ENCODE measurements at places on chromosomes 4 and X.

DNA sequence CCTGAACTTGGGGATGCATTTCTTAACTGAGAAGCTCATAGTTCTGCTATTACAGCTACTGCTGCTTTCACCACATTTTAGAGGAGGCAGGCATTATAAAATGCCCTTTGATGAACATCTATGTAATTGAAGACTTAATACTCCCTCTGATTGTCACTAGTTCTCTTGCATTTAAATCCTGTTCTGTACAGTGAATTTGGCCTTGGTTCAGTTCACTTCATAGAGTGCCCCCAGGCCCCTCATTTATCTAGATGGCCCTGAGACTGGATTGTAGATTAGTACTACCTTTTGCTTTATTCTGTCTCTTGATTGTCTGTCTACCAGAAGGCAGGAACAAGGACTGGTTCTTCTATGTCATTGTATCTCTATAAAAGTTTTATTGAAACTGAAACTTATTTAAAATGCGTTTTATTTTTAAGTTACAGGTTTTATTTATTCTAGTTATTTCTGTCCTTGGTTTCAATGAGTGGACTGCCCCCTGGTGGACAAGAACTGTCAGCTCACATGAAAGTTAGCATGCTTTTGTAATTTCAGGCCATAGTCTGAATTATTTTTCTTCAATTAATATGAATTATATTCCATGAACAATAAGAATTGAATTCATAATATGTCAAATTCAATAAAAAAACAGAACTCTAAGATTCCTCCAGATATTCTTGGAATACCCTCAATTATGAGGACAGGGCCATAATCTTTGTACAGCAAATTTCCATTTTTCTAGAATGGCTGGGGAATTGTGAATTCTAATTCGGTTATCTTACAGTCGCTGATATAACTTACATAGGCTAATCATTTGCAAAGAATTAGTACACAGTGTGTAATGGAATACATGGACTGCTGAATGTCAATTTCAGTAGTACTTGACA lies 47.2 kb upstream of the TMEM33 start:
- peak; percentile 13 for DNase-seq

DNA sequence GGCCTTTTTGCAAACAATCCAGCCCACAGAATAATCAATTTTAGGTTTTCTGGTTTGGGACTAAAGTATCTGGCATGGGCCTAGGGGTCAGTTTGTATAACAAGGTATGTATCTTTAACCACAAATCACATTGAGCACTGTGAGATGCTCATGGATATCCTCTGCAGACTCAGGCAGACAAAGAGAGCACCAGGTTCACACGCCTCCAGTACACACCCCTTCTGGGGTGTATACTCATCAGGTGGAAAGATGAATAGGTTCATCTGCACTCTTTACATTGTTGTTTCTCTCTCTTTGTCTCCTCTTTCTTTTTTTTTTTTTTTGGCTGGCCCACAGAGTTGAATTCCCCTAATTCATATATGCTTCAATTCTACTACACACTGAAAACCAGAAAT lies 21.1 kb downstream of the TEC start:
- no peak for DNase-seq

DNA sequence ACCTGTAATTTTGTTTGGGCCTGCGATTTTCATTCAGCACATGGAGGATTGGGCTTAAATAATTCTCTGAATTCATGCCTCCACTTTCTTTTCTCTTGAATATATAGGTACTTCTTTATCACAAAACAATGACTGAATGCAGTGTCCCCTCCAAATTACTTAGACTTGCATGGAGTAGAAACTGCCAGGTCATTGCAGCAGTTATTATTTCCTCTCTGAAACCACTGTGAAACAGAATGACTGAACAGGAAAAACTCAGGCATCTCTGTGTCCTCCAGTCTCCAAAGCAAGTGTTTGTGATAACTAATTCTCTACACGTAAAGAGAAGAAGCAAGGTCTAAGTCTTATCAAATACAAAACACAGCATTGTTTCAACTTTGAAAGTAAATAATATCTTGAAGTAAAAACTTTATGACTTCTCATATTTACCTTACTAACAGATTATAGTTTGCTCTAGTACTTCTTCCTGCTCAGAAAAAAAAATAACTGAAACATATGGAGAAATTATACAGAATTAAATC lies 144.5 kb upstream of the DIAPH2 start:
- no peak for DNase-seq

GRCh38 chrX:135556055-135556454 lies 35.6 kb downstream of the INTS6L start:
- no peak for DNase-seq

GRCh38 chr4:36841583-36842326 lies 402.8 kb upstream of the NWD2 start:
- no peak for DNase-seq

GRCh38 chrX:106035064-106035463 lies 3.5 kb downstream of the SERPINA7 start:
- DNase-seq = no peak
